ENCODE measurements at places on chromosomes 5 and 9.

DNA sequence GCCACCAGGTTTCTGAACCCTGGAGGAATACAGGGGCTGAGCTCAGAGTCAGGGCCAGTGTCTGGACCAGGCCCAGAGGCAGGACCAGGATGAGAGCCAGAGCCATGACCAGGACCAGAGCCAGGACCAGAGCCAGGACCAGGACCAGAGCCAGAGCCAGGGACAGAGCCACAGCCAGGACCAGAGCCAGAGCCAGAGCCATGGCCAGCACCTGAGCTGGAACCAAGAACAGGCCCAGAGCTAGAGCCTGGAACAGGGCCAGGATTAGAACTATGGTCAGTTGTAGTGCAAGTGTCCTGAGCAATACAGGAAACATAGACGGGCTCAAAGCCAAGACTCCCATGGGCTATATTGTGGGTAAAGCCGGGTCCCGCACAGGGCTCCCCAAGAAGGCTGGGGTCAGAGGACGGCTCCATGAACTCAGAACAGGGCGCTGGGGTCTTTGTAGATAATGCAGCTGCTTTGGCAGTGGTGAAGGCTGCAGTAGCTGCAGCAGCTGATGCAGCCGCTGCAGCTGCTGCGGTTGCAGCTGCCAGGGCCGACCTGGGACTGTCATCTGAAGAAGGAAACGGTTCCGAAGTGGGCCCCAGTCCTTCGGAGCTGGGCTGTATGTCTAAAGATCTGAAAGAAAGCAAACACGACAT is 559 bp downstream of the SPAG8 start:
- DNase-seq, result no peak

DNA sequence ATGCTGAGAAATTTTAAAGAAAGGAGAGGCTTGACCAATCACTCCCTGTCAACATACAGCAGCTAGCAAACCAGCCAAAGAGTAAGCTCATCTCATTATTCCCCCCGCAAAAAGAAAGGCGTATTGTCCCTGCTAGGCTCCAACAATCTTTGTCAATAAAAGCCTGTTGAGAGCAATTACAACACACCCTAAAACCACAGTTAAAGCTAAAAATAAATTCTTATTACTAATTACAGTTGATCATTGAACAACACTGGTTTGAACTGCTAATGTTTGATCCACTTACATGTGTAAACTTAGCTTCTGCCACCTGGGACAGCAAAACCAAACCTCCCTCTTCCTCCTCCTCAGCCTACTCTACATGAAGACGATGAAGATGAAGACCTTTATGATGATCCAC is 151.2 kb downstream of the TSSK1B start:
- DNase-seq, result no peak

DNA sequence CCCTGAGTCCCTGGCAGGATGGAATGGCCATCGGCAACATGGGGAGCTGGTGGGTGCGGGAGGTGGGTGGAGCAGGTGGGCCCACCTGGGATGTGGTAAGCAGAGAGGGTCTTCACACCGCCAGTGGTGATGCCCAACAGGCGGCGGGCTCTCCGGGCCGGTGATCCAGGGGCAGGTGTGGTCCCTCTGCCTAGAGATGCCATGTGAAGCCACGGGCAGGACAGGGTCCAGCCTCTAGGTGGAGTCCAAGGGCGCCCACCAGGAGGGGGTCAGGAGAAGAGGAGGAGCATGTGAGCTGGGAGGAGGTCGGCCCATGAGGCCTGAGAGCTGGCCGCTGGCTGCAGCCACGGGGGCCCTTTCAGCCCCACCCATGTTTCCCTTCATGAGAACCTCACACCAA is 221.1 kb downstream of the FANCC start:
- DNase-seq, result no peak

GRCh38 chr5:35213608-35214007 is 16.7 kb downstream of the PRLR start:
- DNase-seq, result no peak

- DNase-seq, result no peak
Measured at GRCh38 chr5:23012842-23013241, 159.7 kb upstream of the CDH12 start.

- no peak for DNase-seq
Measured at GRCh38 chr9:22053178-22053577, 44.1 kb upstream of the CDKN2B start.

GRCh38 chr9:133427658-133428348 is 5.6 kb downstream of the ADAMTS13 start:
- DNase-seq, result no peak

DNA sequence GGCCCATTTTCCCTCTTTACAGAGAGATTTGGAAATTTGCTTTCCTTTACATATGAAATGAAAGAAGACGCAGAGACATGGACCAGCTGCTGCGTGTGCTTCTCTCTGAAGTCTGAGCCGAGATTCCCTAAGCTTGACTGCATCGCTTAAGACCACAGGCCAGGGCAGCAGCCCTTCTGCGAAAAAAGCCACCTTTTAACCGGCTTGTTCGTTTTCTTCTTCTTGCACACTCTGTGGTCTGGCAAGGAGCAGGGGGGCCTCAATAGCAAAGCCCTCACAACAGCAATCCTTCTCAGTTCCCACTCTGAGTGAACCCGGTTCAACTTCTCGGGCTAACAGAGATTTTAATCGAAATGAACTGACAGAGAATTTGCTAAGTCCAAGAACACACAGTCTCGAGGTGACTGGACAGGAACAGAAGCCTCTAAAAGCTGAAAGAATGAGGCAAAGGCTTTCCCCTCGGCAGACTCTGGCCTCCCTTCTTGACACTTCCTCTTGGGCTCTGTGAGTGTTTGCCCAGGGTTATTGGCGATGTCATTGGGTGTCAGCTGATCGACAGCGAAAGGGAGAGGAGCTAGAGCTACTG is 512.9 kb upstream of the KLF4 start:
- DNase-seq, result no peak

DNA sequence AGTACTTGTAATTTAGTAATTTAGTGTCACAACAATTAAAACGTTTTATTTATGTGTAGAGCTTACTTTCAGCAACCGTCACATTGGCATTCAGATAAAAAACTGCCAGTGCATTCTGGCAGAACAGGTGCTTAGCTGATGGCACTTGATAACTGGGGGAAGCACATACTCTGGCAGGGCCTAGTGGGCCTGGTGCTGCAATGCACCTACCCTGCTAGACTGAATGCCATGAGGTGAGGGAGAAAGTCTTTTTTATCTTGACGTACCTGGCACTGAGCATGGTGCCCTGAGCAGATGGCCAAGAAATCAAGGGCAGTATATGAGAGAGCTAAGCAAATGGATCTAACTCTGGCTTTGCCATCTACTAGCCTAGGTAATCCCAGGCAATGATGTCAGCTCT is 280.6 kb upstream of the EFNA5 start:
- no peak for DNase-seq

DNA sequence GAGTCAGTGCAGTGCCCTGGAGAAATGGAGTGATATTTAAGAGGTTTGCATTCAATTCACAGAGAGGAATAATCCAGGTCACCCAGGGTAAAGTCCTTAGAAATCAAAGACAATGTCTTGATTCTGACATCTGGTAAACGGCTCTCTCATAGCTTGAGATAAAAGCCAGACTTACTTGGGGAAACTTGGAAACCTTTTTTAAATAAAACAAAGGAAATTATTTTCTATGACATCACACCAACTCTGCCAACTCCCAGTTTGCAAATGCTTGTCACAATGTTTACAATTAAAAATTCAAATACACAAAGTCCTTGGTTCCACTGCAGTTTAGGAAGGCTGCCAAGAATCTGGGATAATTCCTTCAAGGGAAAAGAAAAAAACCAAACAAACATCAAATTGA is 255.1 kb upstream of the NREP start:
- no peak for DNase-seq

DNA sequence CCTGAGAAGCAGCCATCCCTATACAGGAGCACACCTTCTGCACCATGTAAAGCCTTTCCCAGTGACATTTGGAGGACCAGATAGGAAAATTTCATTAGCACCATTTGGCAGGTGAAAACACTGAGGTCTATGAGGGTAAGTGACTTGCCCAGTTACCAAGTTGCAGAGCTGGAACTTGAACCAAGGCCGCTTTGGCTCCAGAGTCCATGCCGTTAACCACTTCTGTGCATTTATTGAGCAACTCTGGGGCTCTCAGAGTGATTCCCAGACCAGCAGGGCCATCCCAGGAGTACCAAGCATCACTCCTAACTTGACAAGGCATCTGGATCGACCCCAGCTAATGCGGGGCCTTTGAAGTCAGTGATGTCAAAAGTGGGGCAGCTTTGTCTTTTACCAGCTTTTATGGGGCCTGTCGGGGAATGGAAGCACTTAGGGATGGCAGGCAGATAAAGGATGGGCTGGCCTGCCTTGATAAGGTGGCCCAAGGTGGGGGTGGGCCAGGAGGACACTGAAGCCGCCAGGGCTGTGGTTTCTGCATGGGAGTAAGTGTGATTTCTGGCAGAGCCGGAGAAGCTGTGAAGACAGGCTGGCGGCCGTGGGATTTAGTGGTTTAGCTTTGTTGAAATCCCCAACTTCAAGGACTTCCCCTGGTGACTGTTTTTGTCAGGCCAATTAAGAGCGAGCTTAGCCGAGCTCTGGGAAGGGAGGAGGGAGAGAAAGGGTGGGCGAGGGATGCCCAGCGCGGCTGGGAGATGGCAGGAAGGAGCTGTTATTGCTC is 127.3 kb downstream of the MACROH2A1 start:
- no peak for DNase-seq

DNA sequence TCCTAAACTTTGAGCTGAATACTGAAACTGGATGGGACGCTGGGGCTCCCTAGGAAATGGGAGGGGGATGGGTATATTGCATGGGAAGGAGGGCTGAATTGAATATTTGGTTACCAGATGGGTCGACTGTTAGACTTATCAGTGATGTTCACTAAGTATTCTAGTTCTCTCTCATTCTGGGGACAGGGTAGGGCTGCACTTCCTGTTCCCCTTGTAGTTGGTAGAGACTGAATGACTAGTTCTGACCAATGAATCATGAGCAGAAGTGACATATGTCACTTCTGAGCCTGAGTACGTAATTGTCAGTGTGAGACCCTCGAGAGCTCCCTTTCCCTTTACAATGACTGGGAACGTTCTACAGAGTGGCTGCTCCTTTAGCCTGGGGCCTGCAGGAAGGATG is 55.5 kb upstream of the DMRT1 start:
- DNase-seq, result no peak

- no peak for DNase-seq
Measured at GRCh38 chr9:129278391-129279237, 100.6 kb upstream of the IER5L start.

- no peak for DNase-seq
Measured at GRCh38 chr9:137918331-137919094, 40.9 kb downstream of the CACNA1B start.

GRCh38 chr5:13957032-13957645 is 12.7 kb upstream of the DNAH5 start:
- DNase-seq, result no peak

GRCh38 chr5:145283141-145283810 is 551.9 kb downstream of the PRELID2 start:
- no peak for DNase-seq

DNA sequence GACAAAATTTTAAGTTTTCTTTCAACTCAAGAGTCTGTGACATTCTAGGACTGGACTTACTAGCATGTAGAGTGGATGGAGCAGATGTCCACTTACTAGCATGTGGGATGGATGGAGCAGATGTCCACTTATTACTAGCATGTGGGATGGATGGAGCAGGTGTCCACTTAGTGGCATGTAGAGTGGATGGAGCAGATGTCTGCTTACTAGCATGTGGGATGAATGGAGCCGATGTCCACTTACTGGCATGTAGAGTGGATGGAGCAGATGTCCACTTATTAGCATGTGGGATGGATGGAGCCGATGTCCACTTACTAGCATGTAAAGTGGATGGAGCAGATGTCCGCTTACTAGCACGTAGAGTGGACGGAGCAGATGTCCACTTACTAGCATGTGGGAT is 2.4 kb downstream of the SLC36A1 start:
- no peak for DNase-seq

DNA sequence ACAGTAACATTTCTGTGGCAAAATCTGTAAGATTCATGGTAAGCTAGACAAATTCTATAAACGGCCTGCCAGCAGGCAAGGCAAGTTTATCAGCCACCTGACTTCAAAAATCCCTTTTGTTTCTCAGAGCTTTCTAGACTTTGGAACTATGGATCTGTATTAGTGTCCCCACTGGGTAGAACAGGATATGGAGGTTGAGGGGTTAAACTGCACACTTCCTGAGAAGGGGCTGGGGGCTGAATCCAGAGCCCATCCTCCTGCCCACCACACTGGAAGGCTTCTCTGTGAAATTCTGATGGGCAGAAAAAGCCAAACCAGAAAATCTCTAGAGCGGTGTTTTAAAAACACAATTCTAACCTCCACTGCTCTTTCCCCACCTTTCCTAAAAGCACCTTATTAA is 128.7 kb downstream of the ENTREP1 start:
- no peak for DNase-seq

GRCh38 chr5:83562071-83562606 is 90.6 kb downstream of the VCAN start:
- no peak for DNase-seq

DNA sequence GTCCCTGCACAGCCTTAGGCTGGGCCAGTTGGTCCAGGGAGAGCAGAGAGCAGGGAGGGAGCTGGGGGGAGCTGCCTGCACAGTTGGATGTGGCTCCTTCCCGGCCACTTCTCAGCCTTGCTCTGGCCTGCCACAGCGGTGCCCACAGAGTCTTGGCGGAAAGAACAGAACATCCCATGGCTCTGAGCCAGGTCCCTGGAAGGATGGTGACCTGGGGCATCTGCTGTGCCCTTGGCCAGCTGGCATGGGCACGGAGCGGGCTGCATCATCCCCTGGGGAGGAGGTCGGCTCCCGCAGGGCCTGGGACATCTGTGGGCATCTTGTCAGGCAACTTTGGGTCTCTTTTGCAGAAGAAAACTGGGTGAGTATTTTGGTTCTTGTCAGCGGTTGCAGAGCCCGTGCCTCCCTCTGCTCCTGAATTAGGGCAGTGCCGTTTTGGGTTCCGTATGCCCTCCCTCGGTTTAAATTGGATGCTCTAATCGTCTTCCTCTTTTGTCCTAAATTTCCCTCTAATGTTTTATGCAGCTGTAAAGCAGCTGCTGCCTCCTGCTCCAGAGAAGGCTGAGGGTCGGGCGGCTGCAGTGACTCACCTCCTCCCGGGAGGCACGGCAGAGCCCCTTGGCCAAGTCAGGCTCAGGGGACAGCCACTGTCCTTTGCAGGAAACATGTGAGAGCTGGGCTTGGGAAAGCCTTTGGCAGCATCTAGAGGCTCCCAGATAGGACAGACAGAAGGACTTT is 10.5 kb upstream of the NACC2 start:
- no peak for DNase-seq

GRCh38 chr9:36487482-36488388 is 85.0 kb upstream of the MELK start:
- peak; percentile 94 for DNase-seq

DNA sequence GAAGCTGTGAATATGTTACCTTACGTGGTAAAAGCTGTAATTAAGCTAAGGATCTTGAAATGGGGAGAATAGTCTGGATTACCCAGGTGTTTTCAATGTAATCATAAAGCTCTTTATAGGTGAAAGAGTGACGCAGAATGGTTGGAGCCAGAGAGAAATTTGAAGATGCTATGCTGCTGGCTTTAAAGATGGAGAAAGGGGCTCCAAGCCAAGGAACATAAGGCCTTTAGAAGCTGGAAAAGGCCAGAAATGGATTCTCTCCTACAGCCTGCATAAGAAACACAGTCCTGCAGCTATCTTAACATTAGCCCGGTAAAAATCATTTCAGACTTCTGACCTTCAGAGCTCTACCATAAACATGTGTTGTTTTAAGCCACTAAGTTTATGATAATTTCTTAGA is 243.3 kb upstream of the VLDLR start:
- no peak for DNase-seq
